IMR-90 (cell line): ENCODE measurements at places on chromosomes 5 and 9.

GRCh38 chr5:68502531-68502930, 287.0 kb downstream of the PIK3R1 start:
- peak; percentile 33 for DNase-seq

GRCh38 chr5:39566891-39567290, 142.1 kb upstream of the DAB2 start:
- DNase-seq: no peak

DNA sequence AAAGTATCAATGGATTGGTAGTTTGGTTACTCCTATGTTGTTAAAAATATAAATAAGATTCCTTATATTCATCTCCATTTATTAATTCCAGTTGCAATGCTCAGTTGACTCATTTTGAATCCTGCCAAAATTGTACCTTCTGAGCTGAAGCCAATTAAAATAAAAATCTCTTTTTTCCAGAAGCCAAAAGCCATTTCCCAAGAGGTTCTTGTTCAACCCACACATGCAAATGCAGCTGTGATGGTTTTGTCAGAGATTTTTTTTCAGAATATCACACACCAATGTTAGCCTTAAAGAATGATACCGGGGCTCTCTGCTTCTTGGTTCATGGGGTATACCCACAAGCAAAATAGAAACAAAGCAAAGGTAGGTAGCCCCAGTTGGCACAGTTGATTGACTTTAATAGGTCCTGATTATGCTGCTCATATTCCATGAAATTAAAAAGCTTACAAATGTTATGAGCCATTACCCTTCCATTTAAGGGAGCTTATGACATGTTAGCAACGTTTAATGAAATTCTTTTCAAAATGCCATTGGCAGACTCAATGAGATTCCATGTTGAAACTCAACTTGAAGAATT, 208.0 kb downstream of the SGCD start:
- DNase-seq: peak; percentile 45

- DNase-seq: peak; percentile 44
Observed at GRCh38 chr5:63262185-63262981, 683.8 kb downstream of the LRRC70 start.

DNA sequence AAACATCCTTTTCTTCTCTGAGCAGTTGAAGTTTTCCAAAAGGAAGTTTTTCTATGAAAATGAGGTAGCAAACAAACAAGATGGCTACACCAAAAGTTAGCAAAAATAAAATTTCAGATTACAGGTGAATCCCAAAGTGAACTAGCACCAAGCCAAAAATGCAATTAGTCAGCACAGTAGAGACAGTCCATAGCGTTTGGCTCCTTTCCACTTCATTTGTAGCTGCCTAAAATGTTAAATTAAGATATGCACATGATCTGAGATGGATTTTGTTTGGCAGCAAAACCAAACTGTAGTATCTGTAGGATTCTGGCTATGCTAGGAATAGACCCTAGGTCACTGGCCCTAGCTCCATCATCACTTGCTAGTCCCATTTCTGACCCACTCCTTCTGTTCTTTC, 45.7 kb upstream of the SHOC1 start:
- DNase-seq: no peak

- peak; percentile 1 for DNase-seq
Observed at GRCh38 chr5:135651156-135651555, 72.4 kb upstream of the CXCL14 start.

GRCh38 chr9:76868897-76869296, 37.0 kb downstream of the PRUNE2 start:
- DNase-seq: no peak

- DNase-seq: peak; percentile 0
Observed at GRCh38 chr5:60092671-60093422, 199.3 kb upstream of the PDE4D start.

DNA sequence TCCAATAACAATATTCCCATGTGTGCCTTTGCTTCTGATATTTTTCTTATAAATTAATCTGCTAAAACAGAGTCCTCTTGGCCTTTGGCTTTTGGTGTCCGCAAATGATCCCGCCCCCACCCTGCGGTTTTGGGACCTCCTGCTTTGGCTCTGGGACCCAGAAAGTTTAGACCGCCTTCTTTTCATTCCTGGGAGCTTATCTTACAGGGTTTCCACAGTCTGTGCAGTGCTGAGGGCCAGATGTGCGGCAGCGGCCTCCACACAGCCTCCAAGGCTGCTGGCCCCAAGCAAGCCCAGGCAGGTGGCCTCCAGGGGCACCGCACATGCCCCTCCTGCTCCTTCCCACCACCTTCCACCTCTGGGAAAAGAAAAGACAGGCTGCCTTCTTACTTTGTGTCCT, 191.5 kb downstream of the ERCC6L2 start:
- DNase-seq: no peak

DNA sequence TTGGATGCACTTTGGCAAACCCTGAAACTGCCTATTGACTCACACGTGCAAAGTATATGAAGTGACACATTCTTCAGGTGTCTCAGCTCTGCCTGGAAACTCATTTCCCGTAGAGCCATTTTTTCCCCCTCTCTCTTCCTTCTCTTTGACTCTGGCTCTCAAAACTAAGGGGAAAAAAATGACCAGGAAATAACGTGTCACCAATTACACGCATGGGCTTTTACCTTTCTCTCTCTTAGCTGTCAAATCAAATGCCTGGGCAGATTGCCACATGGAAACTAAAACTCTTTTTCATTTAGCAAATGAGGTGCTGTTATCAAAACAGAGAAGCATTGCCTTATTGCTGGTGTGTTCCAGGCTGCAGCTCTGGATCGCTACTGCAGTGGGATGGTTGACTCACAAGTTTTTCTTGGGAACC, 18.3 kb upstream of the IFNK start:
- DNase-seq: no peak

DNA sequence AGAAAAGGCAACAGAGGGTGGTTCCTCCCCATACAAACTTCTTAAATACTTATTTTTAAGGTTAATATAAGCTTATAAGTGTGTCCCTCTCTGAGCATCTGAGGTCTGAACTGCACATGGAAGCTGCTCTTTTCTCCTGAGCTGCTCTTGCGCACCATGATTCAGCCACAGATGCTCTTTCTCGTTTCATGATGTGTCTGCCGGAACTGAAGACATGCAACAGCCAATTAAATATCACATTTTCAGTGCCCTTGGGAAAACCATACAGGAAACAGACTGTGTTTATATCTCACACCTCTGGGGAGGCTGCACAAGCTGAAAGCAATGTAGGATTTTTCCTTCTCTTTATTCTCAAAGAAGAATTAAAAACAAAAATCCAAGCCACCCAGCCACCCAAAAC, 96.8 kb upstream of the NREP start:
- peak; percentile 62 for DNase-seq

DNA sequence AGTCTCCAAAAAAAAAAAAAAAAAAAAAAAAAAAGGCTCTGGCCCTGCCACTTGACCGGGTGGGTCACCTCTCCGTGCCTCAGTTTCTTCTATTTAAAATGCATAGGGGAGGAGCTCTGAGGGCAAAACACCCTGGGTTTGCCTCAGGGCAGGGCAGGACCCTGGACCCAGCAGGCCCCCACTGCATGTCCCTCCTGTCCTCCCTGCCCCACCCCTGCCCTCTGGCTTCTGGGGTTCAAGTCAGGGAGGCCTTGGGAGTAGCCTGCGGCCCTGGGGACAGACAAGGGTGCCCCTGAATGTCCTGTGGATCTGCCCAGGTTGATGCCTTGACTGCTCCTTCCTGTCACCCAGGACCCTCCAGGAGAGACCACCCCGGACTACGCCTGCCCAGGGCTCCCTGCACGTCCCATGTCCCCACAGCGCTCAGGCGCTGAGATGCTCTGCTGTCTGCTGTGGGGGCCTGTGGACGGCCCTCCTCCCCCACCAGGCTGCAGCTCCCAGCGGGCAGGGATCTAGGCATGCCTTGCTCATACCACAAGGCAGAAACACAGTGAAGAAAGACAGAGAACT, 35.4 kb downstream of the ADAMTS2 start:
- DNase-seq: no peak

DNA sequence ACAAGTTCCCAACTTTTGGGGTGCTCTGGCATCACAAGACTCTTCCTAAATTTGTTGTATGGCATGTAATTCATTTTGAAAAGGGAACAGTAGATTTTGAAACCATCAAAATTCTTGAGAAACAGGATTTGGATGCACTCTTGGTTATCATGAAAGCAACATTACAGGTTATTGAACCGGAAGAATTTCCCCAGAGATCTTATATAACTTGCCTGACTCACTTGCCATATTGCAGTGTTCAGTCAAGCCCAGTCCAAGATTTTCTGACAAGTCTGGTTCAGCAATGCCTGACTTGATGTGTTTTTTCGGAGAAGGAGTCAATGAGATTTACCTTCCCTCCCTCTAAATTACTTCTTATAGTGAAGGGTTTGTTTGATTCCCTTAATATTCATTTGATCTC, 32.0 kb downstream of the SMIM15 start:
- no peak for DNase-seq

DNA sequence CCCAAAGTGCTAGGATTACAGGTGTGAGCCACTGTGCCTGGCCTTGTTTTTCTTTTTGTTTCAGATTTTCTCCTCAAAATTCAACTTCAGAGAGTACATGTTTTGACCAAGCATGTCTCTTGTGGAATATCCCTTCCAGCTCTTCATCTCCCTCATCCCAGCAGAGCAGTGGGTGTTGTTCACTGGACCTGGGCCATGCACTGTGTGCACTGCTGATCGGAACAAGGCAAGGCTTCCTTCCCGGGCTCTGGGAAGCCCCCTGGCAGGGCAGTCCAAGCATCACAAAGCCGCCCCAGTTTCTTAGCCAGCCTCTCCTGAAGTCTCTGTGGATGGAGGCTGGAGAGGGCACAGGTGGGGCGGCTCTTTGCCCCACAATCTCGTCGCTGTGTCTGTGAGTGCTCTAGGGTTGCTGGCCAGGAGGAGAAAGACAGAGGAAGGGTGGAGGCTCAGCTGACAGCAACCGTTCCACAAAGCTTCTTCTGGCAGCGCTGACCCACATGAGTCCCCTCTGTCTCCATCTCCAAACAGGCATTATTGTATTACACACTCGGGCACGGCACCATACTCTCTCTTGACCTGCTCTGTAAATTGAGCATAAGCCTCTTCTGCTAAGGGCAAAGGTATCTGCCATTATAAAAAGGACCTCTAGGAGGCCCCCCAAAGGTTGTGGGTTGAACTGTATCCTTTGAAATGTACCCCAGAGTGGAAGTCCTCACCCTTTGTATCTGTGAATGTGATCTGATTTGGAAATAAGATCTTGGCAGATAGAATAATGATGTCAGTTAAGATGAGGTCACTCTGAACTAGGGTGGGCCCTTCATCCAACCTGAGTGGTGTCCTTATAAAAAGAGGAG, 89.6 kb downstream of the TARS1 start:
- DNase-seq: no peak

- no peak for DNase-seq
Observed at GRCh38 chr9:28166179-28166578, 592.9 kb upstream of the C9orf72 start.

GRCh38 chr9:119955276-119955675, 586.0 kb upstream of the BRINP1 start:
- DNase-seq: peak; percentile 13

- no peak for DNase-seq
Observed at GRCh38 chr5:100780376-100780870, 122.7 kb downstream of the ST8SIA4 start.

GRCh38 chr5:148151872-148152271, 16.5 kb upstream of the SPINK14 start:
- DNase-seq: no peak

DNA sequence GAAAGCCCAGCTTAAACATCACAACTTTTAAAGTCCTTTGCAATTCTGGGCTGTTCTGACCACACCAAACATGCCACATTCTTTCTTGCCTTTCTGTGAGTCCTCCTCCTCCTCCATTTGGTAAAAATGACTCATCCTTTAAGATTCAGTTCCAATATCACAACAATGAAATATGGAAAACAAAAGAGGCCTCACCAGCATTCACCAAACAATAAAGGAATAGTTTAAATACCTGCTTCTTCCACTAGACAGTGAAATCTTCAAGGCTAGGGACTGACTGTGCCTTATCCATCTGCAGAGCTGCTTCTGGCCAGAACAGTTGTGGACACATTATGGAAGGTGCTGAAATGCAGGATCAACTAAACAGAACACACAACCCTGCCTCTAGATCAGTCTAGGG, 36.0 kb downstream of the NR6A1 start:
- peak; percentile 53 for DNase-seq

DNA sequence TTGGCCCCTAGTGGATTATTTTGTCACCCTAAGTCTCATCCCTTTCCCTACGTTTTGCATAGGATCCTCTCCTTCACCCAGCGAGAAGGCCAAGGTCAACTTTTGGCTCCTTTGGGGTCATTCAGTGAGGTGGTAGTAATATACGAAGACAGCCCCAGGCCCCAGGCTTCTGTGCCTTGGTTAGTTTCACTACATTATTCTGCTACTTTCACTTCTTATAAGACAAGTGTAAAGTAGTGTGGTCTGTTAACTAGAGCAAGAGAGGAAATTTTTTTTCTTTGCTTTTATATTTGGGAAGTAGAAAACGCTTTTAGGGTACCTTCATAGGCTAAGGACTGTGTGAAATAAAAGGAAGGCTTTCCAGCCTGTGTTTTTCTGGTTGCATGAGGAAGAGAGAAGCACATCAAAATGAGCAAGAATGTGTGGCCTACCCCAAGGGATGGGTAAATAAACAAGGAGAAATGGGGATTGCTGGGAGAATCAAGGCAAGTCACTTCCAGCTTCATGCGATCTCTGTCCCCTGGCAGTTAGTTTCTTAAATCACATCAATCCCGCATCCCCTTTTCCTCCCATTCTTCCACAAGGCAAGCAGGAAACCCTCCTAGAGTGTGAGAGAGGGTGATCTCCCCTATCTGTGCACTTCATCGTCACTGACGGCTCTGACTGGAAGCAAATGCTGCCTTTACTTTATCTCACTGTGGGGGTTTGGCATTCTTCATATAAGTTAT, 677.0 kb upstream of the WWC1 start:
- peak; percentile 6 for DNase-seq
